Activated T-cell treated with anti-CD3 and anti-CD28 coated beads, Interleukin-2, amount 50 U/mL, for 72 hours (primary cell): ENCODE measurements at places on chromosomes 7 and 10. TPM values are rescaled to one million over a fixed set of nuclear protein-coding genes. Genes with fewer than 3 reads are reported as not detected.

SEMA4G gene
- total RNA-seq, result 0.53 TPM

LOXL4 gene
- not detected for total RNA-seq

SORCS1 gene
- total RNA-seq, result not detected

MAT1A gene
- not detected for total RNA-seq

- H3K36me3 ChIP-seq, result no peaks in the 10 kb centered on the region
- no peak for DNase-seq
- no peak overlapping the region for H3K4me3 ChIP-seq
Observed at GRCh38 chr10:76026176-76026771, 594.9 kb downstream of the LRMDA start.

DNA sequence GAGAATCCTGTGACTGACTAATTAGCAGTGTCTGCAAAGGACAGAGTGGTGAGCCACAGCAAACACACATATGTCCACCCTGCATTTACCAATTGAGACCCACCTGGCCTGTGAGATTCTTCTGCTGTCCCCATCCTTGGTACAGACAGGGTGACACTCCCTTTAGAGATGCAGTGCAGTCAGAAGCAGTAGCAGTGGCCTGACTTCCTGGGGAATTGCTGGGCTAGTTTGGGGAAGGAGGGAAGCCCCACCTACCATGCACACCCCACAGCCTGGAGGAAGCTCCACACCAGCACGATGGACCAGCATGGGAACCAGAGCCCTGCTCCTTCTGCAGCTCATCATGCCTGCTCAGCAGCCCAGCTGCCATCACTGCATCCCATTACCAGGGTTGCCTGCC lies 924.9 kb upstream of the ZNF722 start:
- no peaks in the 10 kb centered on the region for H3K4me1 ChIP-seq
- H3K27ac ChIP-seq, result no peak overlapping the region
- H3K36me3 ChIP-seq, result peaks cover 11% of the 10 kb centered on the region
- DNase-seq, result no peak
- no peaks in the 10 kb centered on the region for H3K27me3 ChIP-seq
- no peak overlapping the region for H3K4me3 ChIP-seq

- no peak overlapping the region for H3K4me3 ChIP-seq
- H3K27me3 ChIP-seq, result peaks cover 7% of the 10 kb centered on the region
- DNase-seq, result no peak
- no peak overlapping the region for H3K27ac ChIP-seq
- no peaks in the 10 kb centered on the region for H3K36me3 ChIP-seq
Observed at GRCh38 chr7:130231792-130232191, 24.1 kb downstream of the SSMEM1 start.

GRCh38 chr7:25781704-25782103 lies 370.3 kb upstream of the NFE2L3 start:
- no peak for DNase-seq
- H3K36me3 ChIP-seq, result no peaks in the 10 kb centered on the region
- H3K27ac ChIP-seq, result no peak overlapping the region
- H3K4me3 ChIP-seq, result no peak overlapping the region
- H3K4me1 ChIP-seq, result no peaks in the 10 kb centered on the region
- H3K27me3 ChIP-seq, result peaks cover 7% of the 10 kb centered on the region

GRCh38 chr7:157001920-157002818 lies 8.3 kb downstream of the MNX1 start:
- H3K27me3 ChIP-seq, result peaks cover 74% of the 10 kb centered on the region
- no peak overlapping the region for H3K27ac ChIP-seq
- DNase-seq, result no peak

GRCh38 chr10:96271016-96271815 lies at the start of gene BLNK:
Gene BLNK, minus strand, starts transcription at chr10:96271569. Its CDS starts 171 bp downstream, at chr10:96271398.
- peaks cover 12% of the 10 kb centered on the region for H3K27me3 ChIP-seq
- DNase-seq, result no peak
- no peaks in the 10 kb centered on the region for H3K36me3 ChIP-seq
- H3K27ac ChIP-seq, result no peak within 1 kb of the TSS
- H3K4me3 ChIP-seq, result no peak within 1 kb of the TSS
- peaks cover 7% of the 10 kb centered on the region for H3K4me1 ChIP-seq

GRCh38 chr7:93375603-93376002 lies 143.4 kb downstream of the VPS50 start:
- H3K27me3 ChIP-seq, result peaks cover 29% of the 10 kb centered on the region
- DNase-seq, result no peak

- no peaks in the 10 kb centered on the region for H3K36me3 ChIP-seq
- no peak overlapping the region for H3K4me3 ChIP-seq
- no peak overlapping the region for H3K27ac ChIP-seq
- H3K27me3 ChIP-seq, result no peaks in the 10 kb centered on the region
- no peak for DNase-seq
Observed at GRCh38 chr10:48232717-48233447, 41.6 kb downstream of the FRMPD2 start.

DNA sequence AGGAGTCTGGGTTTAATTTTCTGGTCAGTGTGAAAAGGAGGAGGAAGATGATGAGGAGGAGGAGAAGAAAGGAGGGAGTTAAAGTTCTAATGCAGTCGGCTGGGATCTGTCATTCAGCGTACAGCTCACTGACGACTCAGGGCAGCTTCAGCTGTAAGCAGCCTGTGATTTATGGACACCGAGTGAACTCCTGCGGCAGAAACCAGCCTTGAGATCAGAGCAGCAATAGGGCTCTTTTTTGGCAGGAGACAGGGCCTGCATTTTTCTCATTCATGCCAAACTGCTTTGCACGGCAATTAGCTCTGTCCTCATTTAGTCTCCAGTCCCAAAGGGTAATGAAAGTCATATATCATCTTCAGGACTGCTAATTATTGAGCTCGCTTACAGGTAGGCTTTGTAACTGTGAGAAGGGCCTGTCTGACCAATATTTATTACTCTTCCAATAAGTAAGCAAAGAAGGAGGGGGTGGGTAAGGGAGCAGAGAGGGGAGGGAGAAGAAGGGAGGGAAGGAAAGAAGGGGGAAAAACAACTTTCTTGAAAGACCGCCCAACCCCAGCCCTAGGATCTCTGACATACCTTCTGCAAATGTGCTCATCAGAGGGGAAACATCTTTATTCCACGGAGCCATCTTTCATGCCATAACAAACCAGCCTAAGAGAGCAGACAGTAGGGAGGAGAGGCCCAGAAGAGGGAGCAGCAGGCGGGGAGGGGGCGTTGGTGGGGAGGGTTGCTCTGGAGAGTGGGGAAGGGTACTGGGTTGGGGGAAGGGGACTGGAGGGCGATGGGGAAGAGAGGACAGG lies 48.1 kb upstream of the COMTD1 start:
- H3K36me3 ChIP-seq, result no peaks in the 10 kb centered on the region
- H3K4me1 ChIP-seq, result no peaks in the 10 kb centered on the region
- H3K4me3 ChIP-seq, result no peak overlapping the region

DNA sequence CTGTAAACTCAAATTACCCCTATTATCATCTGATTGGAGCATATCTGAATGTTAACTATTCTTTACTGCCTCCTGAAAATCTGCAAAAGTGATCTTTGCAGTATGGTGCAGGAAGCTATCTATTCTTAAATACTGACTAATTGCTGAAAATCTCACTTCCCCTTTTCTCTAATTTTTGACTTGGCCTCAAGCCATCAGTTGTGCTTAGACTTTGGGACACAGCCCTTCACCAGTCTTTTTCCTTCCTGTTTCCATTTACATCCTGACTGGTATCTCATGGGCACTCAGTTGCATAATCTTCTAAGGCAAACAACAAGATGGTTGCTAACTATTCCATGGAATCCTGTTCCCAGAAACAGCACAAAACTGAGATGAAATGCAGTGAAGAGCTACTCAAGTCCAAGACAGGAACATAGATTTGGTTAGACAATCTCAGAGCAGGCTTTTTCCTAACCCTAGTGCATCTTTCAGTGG lies 228.5 kb downstream of the SORCS1 start:
- no peaks in the 10 kb centered on the region for H3K4me1 ChIP-seq
- no peaks in the 10 kb centered on the region for H3K36me3 ChIP-seq
- H3K4me3 ChIP-seq, result no peak overlapping the region
- no peak overlapping the region for H3K27ac ChIP-seq
- DNase-seq, result no peak

DNA sequence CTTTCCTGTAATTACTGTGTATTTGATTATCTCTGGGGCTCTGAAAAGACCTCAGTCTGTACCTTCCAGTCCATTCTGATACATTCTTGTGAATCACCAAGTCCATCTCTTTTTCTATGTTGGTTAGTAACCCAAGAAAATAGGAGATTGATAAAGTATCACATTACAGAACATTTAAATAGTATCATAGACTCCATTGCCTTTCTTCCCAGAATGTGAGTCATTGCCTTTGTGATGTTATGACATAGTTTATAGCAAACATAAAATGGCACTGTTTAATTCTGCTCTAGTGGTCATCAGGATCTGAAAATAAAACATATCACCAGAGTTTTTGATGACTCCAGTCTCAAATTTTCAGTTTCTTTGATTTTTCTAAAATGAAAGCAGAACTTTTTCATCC lies 78.4 kb downstream of the NRG3 start:
- H3K27ac ChIP-seq, result no peak overlapping the region
- H3K27me3 ChIP-seq, result no peaks in the 10 kb centered on the region
- no peak for DNase-seq

GRCh38 chr7:113092762-113093161 lies 6.1 kb upstream of the GPR85 start:
- H3K27ac ChIP-seq, result no peak overlapping the region
- H3K4me1 ChIP-seq, result no peaks in the 10 kb centered on the region
- DNase-seq, result no peak

DNA sequence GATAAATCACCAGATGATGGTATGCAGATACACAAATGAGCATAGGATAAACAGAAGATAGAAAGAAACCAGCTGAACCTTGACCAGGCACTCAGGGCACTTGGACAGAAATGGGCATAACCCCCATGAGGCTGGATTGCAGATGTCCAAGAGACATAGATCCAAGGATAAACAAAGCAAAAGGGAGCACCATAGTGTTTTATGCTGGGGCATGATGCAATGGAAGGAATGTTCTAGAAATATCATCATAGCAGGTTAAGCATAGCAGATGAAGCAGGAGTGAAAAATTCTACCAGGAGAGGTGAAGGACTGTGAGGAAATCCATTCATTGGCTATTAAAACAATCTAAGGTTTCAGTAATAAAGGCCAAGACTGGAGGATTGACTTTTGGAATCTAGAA lies 70.5 kb upstream of the TES start:
- no peak for DNase-seq
- no peaks in the 10 kb centered on the region for H3K27me3 ChIP-seq
- H3K4me3 ChIP-seq, result no peak overlapping the region
- no peak overlapping the region for H3K27ac ChIP-seq
- H3K4me1 ChIP-seq, result peaks cover 4% of the 10 kb centered on the region

GRCh38 chr10:66837990-66838389 lies 87.8 kb upstream of the LRRTM3 start:
- H3K4me1 ChIP-seq, result no peaks in the 10 kb centered on the region
- H3K4me3 ChIP-seq, result no peak overlapping the region
- no peak overlapping the region for H3K27ac ChIP-seq
- no peaks in the 10 kb centered on the region for H3K36me3 ChIP-seq

- no peaks in the 10 kb centered on the region for H3K4me1 ChIP-seq
- H3K27ac ChIP-seq, result no peak overlapping the region
- H3K27me3 ChIP-seq, result no peaks in the 10 kb centered on the region
Observed at GRCh38 chr7:68224041-68224741, 1227.6 kb downstream of the TYW1 start.

GRCh38 chr10:6580279-6581029 lies 378 bp upstream of the PRKCQ start:
- DNase-seq, result peak; percentile 90
- H3K27me3 ChIP-seq, result no peaks in the 10 kb centered on the region
- peaks cover 68% of the 10 kb centered on the region for H3K4me1 ChIP-seq
- peaks cover 31% of the 10 kb centered on the region for H3K36me3 ChIP-seq
- peak overlapping the region; percentile 92 for H3K4me3 ChIP-seq

- no peak overlapping the region for H3K4me3 ChIP-seq
- no peaks in the 10 kb centered on the region for H3K36me3 ChIP-seq
- DNase-seq, result no peak
- H3K4me1 ChIP-seq, result no peaks in the 10 kb centered on the region
Observed at GRCh38 chr10:33880291-33880690, 545.8 kb upstream of the NRP1 start.

- no peaks in the 10 kb centered on the region for H3K36me3 ChIP-seq
- H3K27me3 ChIP-seq, result no peaks in the 10 kb centered on the region
- DNase-seq, result no peak
Observed at GRCh38 chr7:70208236-70209063, 610.2 kb downstream of the AUTS2 start.
